ENCODE measurements at places on chromosomes 2 and 18. TPM values are rescaled to one million over a fixed set of nuclear protein-coding genes. Genes with fewer than 3 reads are reported as not detected.

GRCh38 chr2:95278051-95278471 is 3.8 kb downstream of the PROM2 start:
- DNase-seq: no peak

GRCh38 chr2:159998961-159999360 is 63.5 kb downstream of the PLA2R1 start:
- DNase-seq: no peak

- no peak for DNase-seq
Observed at GRCh38 chr2:161798027-161798426, 173.8 kb downstream of the SLC4A10 start.

DNA sequence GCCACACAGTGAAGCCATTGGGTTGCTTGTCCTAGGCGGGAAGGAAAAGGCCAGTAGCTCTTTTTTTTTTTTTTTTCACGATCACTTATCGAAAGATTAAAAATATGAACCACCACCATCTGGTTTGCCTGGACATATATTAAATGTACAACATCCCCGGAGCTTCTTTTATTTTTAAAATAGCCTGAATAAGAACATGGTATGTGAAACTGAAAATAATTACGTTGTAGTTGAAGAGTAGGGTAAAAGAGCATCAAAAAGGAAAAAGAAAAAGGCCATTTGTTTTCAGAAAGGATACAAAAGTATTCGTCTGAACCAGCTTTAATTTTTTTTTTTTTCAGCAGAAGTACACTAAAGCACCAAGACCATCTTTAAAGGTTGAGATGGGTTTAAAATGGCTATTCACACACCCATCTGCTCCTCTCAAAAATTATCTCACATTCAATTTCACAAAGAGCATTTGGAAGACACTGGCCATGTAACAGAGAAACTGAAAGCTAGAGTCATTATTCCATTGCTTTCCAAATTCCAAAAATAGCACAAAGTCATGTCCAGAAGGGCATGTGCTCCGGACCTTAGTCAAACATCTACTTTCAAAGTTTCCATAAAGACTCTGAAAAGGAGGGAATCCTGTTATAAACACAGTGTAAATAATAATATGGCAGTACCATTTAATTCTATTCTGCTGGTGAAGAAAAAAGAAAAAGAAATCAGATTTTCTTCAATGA is 82.9 kb downstream of the SCN3A start:
- DNase-seq: no peak

- no peak for DNase-seq
Observed at GRCh38 chr18:13366541-13366940, 148.0 kb downstream of the LDLRAD4 start.

- no peak for DNase-seq
Observed at GRCh38 chr2:46645681-46646162, 166.4 kb downstream of the TMEM247 start.

- DNase-seq: no peak
Observed at GRCh38 chr2:25561136-25561850, 112.1 kb downstream of the DTNB start.

DNA sequence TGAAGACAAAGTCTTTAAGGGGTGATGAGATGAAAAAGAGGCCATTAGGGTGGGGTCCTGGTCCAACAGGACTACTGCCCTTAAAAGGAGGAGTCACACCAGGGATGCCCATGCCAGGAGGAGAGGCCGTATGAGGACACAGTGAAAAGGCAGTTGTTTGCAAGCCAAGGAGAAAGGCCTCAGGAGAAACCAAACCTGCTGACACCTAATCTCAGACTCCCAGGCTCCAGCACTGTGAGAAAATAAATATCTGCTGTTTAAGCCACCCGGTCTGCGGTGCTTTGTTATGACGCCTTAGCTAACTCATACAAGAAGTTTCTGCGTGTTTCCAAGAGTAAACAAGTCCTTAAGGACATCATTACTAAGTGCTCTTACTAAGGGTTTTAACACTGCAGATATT is 93.6 kb downstream of the DNER start:
- DNase-seq: no peak

DNA sequence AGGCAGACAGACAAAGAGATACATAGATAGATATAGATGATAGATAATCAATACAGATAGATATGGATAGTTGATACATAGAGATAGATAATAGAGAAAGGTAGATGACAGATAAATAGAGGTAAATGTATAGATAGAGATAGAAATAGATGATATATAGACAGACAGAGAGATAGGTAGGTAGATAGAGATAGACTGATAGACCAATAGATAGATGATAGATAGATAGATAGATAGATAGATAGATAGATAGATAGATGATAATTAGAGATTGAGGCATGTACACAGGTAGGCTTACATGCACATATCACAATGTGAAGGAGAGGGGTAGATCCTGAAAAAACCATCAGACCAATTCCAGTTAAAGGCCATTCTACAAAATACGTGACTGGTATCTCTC is 724.7 kb downstream of the GALR1 start:
- DNase-seq: no peak

DNA sequence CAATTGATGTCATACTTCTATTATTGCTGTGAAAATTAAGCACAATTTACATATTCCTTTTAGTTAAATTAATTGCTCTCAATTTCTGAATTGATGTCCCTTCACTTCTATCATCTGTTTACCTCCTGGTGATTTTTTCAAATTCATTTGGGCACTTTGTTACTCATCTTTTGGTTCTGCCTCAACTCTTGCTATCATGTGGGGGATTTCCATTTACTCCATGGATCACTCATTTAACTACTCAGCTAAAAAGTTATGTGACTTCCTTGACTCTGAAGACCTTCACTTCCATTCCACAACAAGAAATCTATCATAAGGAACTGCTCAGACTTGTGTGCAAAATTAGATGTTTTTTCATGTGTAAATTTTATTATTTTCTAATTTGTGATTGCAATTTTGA is 126.2 kb downstream of the EHBP1 start:
- no peak for DNase-seq

DNA sequence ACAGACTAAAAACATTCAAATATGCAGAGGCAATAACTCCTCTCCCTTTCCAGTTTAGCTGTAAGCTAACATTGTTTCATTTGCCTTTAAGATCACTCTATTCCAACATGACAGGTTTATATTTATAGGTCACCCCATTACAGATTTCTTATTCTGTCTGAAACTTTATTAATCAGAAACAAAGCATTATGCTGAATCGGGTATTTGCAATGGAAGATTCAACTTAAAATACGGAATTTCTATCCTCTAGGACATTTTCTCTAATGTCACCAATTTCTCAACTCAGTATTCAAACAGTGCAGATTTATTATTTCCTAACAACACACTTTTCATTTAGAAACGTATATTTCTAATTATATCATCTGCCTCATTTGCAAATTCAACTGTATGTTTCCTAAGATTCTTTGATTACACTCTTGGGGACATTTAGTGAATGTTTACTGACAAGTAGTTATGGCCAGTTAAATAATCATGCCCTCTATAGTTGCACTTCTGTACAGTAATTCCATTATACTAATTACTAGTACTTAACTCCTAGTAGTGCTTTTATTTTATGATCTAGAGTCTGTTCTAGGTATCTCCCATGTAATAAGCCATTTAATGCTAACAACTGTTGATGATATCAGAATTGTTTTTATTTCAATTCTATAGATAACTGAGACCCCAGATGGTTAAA is 358.1 kb downstream of the ERBB4 start:
- DNase-seq: no peak

DNA sequence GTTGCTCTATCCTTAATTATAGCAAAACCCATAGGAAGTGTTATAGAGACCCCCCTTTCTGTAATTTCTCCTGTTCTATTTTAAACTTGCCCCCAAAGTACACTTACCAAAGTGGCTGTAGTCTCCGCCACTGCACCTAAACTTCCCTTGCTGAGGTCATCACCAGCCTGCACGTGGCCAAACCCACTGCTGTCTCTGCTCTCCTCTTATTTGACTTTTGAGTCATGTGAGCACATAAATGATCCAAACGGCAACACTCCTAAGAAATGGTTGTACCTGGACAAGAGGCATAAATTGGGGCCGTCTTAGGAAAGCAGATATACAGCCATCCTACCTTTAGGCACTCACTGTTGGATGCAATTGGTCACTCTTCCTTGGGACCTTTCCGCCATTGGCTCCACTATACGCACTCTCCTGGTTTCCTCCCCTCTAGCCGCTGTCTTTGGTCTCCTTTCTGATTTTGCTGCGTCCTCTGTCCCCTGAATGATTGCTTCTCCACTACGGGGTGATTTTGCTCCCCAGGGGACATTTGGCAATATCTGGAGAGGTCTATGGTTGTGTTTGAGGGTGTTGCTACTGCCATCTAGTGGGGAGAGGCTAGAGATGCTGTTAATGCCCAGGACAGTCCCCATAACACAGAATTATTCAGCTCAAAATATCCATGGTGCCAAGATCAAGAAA is 19.2 kb upstream of the IL36G start:
- DNase-seq: no peak

- no peak for DNase-seq
Observed at GRCh38 chr2:38991899-38992298, 102.2 kb downstream of the ARHGEF33 start.

DNA sequence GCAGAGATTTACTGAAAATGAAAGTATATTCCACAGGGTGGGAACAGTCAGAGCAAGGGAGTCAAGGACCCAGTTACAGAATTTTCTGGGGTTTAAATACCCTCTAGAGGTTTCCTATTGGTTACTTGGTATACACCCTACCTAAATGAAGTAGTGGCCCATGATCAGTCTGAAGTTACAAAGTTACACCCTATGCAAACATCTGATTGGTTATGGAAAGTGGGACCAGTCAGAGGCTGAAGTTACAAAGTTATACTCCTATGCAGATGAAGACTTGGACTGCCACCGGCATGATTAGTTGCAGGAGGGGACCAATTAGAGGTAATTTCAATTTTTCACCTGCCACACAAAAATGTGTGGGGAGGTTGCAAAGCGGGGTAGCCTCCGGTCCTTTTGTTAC is 56.2 kb downstream of the USP34 start:
- no peak for DNase-seq

GRCh38 chr18:51448949-51449348 is 251.5 kb upstream of the MEX3C start:
- no peak for DNase-seq

DNA sequence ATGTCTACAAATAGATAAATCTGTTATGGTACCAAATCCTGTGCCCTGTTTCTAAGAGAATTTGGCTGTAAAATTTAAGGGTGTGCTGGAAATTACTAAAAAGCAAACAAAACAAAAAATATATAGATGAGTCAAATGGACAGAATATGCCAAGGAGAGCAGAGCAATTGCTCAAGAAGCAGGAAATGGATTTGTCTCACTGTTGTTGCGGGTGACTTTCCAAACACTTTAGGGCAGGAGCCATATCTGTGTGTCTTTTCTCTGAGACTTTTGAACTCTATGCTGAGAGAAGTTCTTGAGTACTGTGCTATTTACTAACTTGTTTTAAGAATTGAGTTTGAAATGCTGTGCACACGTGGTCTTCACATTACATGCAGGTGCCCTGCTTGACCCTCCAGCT is 221.7 kb downstream of the PHLPP1 start:
- DNase-seq: no peak

Gene ADRA2B
- 0.91 TPM for total RNA-seq

Gene MOGAT1
- total RNA-seq: 0.74 TPM

Gene LRRTM1
- total RNA-seq: 1.6 TPM

Gene UCN
- total RNA-seq: 2.4 TPM
